Osteoblast (primary cell): ENCODE measurements at places on chromosomes 1 and 21. TPM values are rescaled to one million over a fixed set of nuclear protein-coding genes. Genes with fewer than 3 reads are reported as not detected.

TMEM125 gene
- not detected in 2 replicates for total RNA-seq

GRCh38 chr1:68359045-68359444, 90.7 kb downstream of the RPE65 start:
- H3K4me1 ChIP-seq = peaks cover 5% of the 10 kb centered on the region
- H3K36me3 ChIP-seq = no peaks in the 10 kb centered on the region
- no peak overlapping the region for H3K27ac ChIP-seq
- no peak overlapping the region for H3K4me3 ChIP-seq
- no peaks in the 10 kb centered on the region for H3K27me3 ChIP-seq

OR2L5 gene
- not detected in 2 replicates for total RNA-seq

DNA sequence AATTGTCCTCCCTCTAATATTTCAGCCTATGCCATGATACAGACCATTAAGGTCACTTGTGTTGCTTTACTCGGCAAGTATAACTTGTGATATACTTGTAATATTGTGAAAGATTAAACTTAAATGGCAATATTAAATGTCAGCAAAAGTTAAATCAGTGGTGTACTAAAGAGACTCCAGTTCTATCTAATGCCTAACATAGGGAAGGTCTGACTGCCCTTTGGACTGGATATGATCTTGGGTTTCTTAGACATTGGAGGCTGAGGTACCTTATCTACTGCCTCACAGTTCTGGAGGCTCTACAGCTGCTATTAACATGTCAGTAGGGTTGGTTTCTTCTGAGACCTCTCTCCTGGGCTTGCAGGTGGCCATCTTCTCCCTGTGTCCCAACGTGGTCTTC, 89.9 kb downstream of the MT1HL1 start:
- H3K27ac ChIP-seq = no peak overlapping the region
- H3K36me3 ChIP-seq = no peaks in the 10 kb centered on the region
- no peak overlapping the region for H3K4me3 ChIP-seq
- DNase-seq = peak; percentile 3
- peaks cover 9% of the 10 kb centered on the region for H3K4me1 ChIP-seq
- no peaks in the 10 kb centered on the region for H3K27me3 ChIP-seq

DNA sequence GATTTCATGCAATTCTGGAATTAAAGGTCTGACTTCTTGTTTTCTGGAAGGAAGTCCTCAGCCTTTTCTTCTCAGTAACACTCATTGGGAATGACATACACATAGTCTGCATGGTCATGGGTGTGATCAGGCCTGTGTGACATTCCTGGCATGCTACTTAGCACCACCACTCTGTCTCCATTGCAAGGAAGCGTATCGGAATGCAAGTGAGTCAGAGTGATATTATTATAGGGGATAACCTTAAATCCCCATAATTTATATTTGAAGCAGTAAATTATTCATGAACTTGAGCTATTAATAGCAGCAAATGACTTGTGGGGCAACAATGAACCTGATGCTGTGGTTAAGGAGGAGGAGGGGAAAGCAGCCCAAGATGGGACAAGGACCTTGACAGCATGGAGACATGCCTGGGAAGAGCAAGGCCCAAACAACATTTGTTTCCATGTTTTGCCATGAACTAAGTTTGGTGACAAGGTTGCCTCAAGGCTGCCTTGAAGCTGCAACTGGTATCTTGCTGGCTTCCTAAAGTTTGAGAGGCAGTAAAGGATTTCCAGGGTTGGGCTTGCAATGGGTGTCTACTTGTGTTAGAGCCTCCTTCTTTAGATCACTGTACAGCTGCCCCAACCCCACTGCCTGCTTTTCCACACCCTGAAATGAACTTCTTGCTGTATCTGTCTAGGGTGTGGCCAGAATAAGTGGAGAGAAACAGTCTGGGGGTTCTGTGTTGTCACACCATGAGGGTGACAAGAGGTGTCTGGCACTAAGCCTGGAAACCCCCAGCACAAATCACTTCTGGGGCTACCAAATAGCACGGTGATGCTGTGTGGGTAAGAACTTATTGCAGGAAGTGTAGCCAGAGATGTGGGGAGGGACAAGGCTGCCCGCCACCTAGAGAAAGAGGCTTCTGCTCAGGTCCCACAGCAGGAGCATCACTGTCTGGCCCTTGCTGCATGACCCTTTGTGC, 4.6 kb downstream of the MAB21L3 start:
- DNase-seq = peak; percentile 82
- H3K4me3 ChIP-seq = no peak overlapping the region
- peaks cover 8% of the 10 kb centered on the region for H3K4me1 ChIP-seq
- H3K27me3 ChIP-seq = no peaks in the 10 kb centered on the region

MASP2 gene
- total RNA-seq = not detected in 2 replicates

GRCh38 chr21:43287111-43287760, 118.4 kb downstream of the CRYAA start:
- H3K27me3 ChIP-seq = no peaks in the 10 kb centered on the region
- no peaks in the 10 kb centered on the region for H3K4me1 ChIP-seq
- no peaks in the 10 kb centered on the region for H3K36me3 ChIP-seq
- H3K4me3 ChIP-seq = no peak overlapping the region

LENEP gene
- 0.88 TPM in 1 of 2 replicates, not detected in the other for total RNA-seq

- H3K27me3 ChIP-seq = no peaks in the 10 kb centered on the region
- no peak for DNase-seq
- no peaks in the 10 kb centered on the region for H3K4me1 ChIP-seq
- no peak overlapping the region for H3K27ac ChIP-seq
These were observed 43.3 kb upstream of the ATP1A1 start for GRCh38 chr1:116329524-116330341.

GRCh38 chr1:15507278-15507677, 16.7 kb downstream of the CASP9 start:
- no peak for DNase-seq
- H3K27ac ChIP-seq = no peak overlapping the region
- H3K4me3 ChIP-seq = no peak overlapping the region
- peaks cover 3% of the 10 kb centered on the region for H3K36me3 ChIP-seq
- no peaks in the 10 kb centered on the region for H3K27me3 ChIP-seq

DNA sequence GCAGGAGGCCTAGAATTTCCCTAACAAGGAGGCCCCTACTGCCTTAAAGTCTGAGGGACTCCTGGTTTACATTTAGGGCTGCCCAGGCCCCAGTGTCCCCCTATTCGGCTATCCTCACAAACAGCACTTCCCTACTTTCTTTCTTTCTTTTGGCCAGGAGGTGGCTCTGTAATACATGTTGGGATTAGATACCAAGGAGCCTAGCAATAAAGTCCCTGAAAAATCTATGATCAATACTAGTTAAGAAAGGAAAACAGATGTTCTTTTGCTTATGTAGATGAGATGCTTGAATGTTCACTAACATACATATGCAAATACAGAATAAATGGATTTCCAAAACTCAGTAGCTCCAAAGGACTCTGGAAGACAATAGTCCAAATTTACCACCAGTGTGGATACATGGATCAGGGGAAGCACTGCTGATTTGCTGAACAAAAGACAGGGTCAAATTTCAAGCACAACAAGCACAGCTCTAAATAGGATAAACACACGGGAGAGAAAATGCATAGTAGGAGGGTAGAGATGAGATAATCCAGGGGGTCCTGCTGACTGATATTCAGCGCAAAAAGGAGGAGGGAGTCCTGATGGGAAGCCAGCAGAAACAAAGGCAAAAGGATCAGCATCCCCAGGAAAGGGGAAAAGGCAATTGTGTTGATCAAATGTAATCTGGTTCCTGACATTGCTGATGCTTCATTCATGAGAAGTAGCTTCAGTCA, 240.0 kb downstream of the NUF2 start:
- no peaks in the 10 kb centered on the region for H3K27me3 ChIP-seq
- no peaks in the 10 kb centered on the region for H3K4me1 ChIP-seq
- no peak overlapping the region for H3K4me3 ChIP-seq
- H3K36me3 ChIP-seq = no peaks in the 10 kb centered on the region

TRPM2 gene
- total RNA-seq = under 0.01 and 0.36 TPM in 2 replicates

DNA sequence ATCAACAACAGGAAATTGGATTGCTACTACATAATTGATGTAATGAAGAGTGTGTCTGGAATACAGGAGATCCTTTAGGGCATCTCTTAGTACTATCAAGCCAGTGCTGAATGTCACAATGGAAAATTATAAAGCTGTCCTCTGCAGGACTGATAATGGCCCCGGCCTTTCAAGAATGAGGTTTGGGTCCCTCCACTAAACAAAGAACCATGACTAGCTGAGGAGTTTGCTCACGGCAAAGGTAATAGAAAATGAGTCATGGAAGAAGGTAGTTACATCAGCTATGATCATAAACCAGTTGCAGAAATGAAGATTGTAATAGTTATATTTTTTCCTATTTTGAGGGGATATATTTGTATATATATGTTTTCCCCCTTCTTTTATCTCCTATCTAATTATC, 145.8 kb downstream of the KCNJ6 start:
- H3K36me3 ChIP-seq = no peaks in the 10 kb centered on the region
- DNase-seq = no peak
- no peaks in the 10 kb centered on the region for H3K4me1 ChIP-seq

- H3K4me3 ChIP-seq = peak overlapping the region; percentile 23
- H3K36me3 ChIP-seq = no peaks in the 10 kb centered on the region
- peak overlapping the region; percentile 92 for H3K27ac ChIP-seq
- no peaks in the 10 kb centered on the region for H3K27me3 ChIP-seq
These were observed 16.3 kb upstream of the SARS1 start for GRCh38 chr1:109197158-109198042.
